ENCODE measurements at places on chromosomes 7 and 10.

DNA sequence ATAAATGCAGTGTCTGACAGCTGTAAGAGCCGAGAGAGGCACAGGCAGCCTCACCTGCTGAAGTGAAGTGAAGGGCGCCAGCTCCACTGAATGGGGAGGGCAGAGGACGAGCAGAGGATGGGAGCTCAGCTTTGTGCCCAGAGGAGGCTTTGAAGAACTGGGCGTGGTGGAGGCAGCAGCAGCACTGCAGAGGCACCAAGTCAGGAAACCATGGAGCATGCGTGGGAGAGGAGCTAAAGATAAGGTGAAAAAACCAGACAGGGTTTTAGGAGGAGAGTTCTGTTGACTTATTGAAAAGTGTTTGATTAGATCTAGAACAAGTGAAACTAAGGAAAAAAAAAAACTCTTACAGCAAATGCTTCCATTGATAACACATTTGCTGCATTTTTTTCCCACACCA lies 216.4 kb downstream of the CXCL12 start:
- DNase-seq: no peak

DNA sequence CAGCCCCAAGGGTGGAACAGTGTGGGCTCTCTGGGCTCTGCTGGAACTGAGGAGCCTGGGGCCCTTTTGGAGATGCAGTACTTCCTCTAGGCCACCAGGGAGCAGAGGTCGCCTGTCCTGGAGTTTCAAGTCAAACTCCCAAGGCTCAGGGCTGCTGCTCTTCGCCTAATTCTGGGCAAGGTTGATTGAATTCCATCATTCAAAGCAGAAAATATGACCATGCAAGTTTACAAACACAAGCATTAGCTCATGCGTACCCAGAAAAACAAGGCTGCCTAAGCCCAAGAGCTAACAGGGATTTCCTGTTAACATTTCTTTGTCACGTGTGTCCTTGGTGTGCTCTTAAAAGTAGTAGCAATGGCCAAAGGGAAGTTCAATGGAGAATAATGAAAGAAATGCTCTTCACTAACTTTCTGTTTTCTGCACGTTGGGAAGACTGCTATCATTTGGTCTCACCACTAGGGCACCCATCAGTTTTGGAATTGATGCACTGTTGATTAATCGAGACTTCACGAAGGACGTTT lies 20.1 kb downstream of the LDB3 start:
- DNase-seq: peak; percentile 33

GRCh38 chr10:71748671-71749191 lies 24.6 kb downstream of the VSIR start:
- peak; percentile 58 for DNase-seq

DNA sequence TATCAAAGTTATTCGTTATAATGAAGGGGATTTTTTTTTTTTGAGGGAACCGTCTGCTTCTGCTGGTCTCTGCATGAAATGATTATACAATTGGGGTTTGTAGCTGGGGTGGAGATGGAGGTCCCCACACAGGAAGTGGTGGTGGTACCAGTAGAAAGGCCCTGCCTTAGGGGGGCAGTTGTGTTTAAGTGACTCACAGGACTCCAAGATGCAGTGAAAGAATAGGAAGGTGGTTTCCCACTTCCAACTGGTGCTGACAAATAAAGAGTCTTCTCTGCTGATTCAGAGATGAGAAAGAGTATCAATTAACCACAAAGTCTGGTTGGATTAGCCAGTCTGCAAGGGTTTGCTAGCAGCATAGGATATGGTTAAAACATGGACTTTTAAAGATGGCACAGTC lies 376.0 kb downstream of the SORCS3 start:
- DNase-seq: no peak

DNA sequence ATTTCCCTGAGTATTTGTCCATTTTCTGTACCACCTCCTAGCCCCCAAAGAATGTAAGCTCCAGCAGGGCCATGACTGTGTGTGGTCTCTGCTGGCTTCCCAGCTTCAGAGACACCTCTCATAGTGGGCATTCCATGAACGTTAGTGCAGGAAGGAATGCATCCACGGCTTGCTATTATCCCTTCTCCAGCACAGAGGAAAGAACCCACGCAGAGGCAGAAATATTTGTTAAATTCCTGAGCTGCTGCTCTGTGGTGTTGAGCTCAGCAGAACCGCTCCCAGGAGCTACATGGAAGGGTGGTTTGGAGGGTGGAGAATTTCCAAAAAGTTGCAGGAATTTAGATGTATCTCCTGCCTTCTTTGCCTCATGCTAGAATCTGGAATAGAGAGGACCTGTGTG lies 275.2 kb downstream of the POU6F2 start:
- no peak for DNase-seq

DNA sequence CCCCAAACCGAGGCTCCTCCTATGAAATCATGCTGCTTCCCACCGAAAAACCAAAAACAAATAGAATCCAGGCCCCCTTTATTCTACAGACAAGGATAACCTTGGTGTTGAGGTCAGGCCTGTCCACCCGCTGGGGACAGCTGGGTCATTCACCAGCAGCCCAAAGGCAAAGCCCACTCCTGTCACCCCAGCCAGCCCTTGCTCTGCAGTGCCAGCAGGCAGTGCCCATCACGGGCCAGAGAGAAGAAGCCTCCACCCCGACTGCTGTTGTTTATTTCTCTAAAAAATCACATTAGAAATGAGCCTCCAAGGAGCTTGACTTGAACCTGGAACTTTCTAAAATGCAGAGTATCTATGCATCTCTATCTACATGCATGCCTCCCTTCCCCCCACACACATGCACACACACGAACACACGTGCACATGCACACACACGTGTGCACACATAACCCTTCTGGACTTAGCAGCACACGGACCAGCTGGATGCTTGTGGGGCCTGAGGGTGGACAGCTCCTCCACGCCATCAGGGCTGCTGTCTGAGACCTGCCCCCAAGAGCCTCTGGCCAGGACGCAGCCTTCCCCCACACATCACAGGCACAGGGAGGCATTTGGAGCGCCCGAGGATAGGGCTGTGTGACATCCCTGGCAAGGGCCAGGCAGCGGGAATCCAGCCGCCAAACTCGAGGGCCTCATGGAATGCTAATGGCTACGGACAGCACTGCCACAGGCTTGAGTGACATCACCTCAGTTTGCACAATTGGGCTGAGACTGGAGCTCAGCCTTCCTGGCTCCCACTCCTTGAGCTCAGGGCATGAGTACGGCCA lies 22.8 kb downstream of the PRKAG2 start:
- no peak for DNase-seq

GRCh38 chr7:111942450-111943081 lies 263.6 kb downstream of the DOCK4 start:
- no peak for DNase-seq

DNA sequence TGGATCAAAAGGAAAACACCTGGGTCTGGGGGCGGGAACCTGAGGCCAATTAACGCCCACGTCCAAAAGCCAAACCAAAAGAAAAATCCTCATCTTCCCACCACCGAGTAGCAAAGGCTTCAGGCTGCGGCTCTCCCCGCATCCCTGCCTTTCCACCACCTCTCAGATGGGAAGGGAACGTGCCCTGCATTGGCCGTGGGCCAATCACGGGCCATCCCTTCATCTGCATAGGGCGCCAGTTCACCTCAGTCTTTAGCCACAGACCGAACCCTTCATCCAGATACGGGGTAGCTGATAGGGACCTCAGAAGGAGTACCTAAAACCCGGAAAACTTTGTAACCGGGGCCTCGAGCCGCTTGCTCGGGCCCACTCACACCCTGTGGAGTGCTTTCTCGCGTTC lies 626 bp downstream of the PRPF18 start:
- no peak for DNase-seq

Data from activated CD8-positive, alpha-beta memory T cell treated with anti-CD3 and anti-CD28 coated beads, Interleukin-2, amount 50 U/mL, for 4 hours (primary cell).